ENCODE measurements at places on chromosomes 4 and X.

DNA sequence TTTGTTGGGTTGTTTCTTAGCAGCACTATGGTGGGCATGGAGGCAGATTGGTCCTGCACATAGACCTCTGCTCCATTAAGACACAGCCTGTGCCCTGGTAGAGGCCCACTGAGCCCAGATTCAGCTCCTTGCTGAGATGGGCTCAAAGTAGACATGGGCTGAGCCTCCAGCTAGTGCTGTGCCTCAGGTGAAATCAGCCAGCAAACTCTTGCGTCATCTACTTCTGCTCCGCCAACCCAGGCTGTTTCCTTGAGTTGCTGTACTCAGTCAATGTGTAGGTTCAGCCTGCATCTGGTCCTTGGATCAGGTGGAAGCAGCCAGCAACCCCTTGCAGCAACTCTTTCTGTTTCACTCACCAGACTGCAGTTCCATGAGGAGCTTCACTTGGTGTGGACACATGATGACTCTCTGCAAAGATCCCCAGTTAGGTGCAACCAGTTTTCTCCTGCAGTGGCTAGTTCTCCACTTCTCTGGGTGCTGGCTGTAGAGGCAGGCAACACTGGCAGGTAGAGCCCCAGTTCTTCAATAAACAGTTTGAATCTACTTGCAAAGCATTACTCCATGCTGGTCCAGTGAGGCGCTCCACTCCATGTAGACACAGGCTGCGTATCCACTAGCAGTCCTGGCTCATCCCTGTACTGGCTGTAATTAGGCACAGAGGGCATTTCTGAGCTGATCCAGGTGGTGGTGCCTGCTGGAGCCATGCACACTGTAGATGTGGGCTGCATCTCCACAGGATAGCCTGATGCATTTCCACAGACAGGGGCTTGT, 199.0 kb upstream of the MAMLD1 start:
- no peak for DNase-seq

DNA sequence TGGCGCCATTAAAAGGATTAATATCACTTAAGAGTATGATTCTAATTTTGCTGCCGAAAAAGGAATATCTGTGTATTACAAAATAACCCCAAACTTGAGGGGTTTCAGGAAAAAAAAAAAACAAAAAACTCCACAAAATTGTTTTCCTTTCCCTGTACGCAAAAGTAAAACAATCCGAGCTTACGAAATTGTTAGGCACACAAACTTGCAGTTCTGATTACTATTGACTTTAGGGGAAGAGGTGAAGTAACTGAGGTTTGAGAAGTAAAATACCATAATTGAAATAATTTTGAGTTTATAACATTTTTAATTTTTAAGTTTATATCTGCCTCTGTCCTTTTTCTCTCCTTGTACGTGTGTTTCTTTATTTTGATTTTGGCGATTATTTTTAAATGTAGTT, 64.8 kb downstream of the USP9X start:
- DNase-seq: no peak

DNA sequence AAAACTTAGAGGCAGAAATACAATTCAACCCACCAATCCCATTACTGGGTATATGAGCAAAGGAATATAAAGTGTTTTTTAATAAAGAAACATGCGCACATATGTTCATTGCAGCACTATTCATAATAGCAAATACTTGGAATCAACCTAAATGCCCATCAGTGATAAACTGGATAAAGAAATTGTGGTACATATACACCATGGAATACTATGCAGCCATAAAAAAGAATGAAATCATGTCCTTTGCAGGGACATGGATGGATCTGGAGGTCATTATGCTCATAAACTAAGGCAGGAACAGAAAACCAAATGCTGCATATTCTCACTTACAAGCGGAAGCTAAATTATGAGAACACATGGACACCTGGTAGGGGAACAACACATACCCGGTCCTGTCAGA, 807.7 kb upstream of the INTU start:
- DNase-seq: no peak

GRCh38 chrX:154602226-154602625, 16.9 kb downstream of the CTAG1B start:
- no peak for DNase-seq

DNA sequence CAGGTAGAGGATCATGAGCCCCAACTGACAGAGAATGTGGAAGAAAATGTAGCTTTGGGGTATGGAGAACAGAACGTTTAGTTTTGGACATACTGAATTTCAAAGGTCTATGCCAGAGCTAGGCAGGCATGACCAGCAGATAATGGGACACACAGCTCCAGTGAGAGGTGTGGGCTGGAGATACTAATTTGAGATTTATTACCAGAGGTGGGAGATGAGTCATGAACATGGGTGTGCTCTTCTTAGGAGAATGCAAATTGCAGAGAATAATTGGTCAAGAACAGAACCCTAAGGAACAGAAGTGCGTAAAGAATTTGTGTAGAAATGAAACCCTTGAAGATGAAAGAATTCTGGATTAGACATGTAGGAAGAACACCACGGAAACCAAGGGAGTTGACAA, 125.2 kb downstream of the PACRGL start:
- DNase-seq: no peak

DNA sequence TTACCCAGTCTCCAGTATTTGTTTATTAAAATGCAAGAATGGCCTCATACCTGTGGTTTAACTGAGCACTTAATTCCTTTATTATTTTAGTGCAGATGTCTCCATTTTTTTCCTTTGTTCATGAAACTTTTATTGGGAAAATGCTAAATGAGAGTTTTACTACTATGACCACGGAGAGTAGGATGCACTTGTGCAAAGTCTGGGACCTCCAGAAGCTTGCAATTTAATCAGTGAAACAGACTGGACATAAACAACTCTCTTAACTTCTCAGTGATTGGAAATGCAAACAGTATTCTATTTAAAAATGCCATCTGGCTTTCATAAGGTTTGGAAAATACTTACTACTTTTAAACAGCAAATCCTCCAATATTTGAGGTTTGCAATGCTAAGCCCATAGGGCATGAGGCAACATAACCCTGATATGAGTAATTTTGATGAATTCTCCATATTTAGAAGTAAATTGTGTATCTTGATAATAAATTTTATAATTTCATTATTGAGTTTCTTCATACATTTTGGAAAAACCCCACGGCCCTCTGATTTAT, 718.7 kb upstream of the MAGEB2 start:
- no peak for DNase-seq

GRCh38 chrX:134636851-134637250, 21.4 kb downstream of the PLAC1 start:
- DNase-seq: no peak

- no peak for DNase-seq
These were observed 78.0 kb upstream of the CLNK start for GRCh38 chr4:10762561-10762960.

DNA sequence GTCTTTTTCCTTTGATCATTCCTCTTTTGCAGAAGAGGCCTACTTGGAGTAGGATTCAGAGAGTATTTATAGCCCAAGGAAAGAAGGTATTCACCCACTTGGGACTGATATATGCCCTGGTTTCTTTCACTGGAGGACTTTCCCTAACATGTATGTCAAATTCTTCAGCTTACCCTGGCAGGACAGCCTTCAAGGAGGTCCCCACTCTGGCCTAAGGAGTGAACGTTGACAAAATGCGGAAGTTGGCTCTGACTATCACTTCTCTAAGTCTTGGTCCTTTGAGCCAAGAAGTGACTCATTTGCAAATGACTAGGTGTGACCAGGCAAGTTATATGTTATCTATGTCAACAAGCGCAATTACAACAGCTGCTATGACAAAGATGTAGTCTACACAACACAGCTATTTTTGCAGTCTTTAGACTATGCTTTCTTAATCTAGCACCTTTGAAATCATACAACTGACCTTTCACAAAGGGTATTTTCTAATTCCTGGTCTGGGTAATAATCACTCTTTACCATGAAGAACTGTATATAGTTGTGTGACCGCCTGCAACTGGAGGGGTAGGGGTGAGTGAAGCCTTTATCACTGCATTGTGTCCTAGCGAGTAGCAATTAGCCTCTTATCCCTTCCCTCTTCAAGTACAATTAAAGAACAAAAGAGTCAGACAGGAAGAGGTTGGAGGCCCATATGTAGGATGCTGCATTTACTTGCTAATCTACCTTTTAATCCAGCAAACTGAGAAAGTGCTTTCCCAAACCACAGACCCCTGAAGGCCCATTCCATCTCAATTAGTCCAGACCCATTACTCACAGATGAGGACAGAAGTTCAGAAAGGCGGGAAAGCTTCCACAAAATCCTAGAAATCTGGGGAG, 50.1 kb downstream of the RASGEF1B start:
- DNase-seq: no peak

GRCh38 chr4:88803600-88804096, 106.0 kb upstream of the NAP1L5 start:
- no peak for DNase-seq

DNA sequence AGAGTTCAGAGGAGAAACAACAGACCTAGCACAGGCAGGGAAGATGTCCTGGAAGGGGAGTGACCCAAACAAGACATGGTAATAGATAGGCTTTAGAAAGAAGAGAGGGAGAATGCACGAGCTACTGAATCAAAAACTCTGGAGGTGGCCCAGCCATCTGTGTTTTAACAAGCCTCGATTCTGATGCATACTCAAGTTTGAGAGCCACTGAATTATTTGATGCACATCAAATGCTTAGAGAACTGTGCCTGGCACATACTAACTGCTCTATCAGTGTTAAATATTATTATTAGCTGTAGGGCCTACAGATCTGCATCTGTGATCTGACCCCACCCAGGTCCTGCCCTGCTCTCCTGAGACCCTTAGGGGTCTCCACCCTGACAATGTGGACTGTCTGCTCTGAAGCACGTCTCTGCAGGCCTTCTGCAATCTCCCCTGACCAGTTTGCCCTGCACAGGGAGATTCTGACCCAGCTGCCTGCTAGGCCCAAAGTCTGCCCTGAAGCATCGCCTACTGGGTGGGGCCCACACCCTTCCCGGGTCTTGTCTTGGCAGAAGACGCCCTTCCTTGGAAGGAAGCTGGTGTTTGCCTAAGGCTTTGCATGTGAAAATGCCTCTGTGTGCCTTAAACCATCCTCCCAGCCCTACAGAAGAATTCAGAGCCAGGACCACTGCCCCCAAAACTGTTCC, 201.5 kb upstream of the KLF3 start:
- no peak for DNase-seq

GRCh38 chr4:133151691-133152329, 2.7 kb downstream of the PCDH10 start:
- DNase-seq: no peak

GRCh38 chr4:52932591-52933470, 70.7 kb downstream of the RASL11B start:
- no peak for DNase-seq

GRCh38 chrX:50697691-50698090, 116.3 kb downstream of the SHROOM4 start:
- no peak for DNase-seq

- no peak for DNase-seq
These were observed 129.0 kb downstream of the AMMECR1 start for GRCh38 chrX:110188701-110189558.

- no peak for DNase-seq
These were observed 130.5 kb upstream of the TTC29 start for GRCh38 chr4:147076179-147076578.

All from stimulated activated CD8-positive, alpha-beta memory T cell treated with anti-CD3 and anti-CD28 coated beads, Interleukin-7, amount 100 ng/mL, for 24 hours (primary cell).